ENCODE measurements at places on chromosomes 4 and X.
A peak's percentile ranks its signal among the peaks of the same experiment; 100 is the strongest.

DNA sequence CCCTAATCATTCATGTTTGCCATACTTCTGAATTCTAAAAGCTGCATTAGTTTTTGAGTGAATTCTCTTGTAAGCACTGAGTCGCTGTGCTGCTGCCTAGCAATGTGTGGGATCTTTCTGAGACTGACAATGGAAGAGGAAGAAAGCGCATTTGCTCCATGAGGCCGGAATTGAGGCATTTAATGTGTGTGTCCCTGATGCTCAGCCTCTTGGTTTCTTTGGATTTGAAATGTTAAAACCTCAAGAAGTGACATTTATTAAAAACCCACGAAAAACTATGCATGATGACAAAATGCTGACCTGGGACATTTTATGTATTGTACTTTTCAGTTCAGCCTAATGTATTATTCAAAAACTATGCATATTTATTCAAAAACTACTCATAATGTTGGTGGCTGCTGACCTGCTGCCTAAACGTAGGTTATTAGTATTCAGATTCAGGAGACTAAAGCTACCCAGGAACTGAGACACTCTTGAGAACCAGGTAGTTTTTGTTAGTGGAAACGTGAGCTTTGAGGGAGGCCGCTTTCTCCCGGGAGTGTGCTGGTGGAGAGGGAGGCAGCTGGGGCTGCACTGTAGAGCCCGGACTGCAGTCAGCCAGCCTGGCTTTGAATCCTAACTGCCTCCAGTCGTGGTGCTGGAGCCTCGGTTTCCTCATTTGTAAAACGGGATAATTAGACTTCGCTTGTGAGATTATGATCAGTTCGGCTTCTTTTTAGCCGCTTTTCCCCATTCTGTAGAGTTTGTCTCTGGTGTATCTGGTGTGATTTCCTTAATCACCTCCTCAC is 11.3 kb downstream of the RGS12 start:
- no peak for DNase-seq

GRCh38 chrX:21757960-21758359 is at the start of gene SMPX:
Gene SMPX (minus strand): TSS chrX:21758116. CDS start chrX:21754290, 3,826 bp downstream.
- no peak for DNase-seq

DNA sequence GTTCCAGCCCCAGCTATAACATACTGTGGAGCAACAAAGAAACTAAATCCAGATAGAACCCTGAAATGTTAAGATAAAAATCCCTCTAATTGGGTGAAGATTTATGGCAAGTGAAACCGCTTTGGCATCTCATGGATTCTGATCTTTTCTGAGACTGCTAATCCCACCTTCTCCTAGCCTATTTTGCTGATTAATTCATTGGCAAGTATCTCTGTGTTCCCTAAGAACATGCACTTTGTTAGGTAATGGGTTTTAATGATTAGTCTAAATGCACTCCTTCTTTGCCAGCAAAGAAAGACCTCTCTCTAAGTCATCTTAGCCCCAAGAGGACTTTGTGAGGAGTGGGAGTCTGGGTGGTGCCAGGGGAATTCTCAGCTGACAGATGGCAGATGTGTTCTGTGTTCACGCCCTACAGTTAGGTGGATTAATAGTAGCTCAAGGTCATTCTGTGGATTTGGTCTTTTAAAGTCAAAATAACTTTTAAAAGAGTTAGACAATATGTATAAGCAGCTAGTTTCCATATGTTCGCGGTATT is 171.3 kb downstream of the UNC5C start:
- DNase-seq, result no peak

- peak; percentile 15 for DNase-seq
These were observed 1.1 kb upstream of the AVPR2 start for GRCh38 chrX:153903238-153903980.
